Activated T-cell treated with anti-CD3 and anti-CD28 coated beads for 4 hours (primary cell): ENCODE measurements at places on chromosomes 6 and 20.

GRCh38 chr20:63179687-63180568, 36.0 kb downstream of the YTHDF1 start:
- DNase-seq: no peak

GRCh38 chr20:2596673-2597279, 55.7 kb upstream of the NOP56 start:
- no peak for DNase-seq

DNA sequence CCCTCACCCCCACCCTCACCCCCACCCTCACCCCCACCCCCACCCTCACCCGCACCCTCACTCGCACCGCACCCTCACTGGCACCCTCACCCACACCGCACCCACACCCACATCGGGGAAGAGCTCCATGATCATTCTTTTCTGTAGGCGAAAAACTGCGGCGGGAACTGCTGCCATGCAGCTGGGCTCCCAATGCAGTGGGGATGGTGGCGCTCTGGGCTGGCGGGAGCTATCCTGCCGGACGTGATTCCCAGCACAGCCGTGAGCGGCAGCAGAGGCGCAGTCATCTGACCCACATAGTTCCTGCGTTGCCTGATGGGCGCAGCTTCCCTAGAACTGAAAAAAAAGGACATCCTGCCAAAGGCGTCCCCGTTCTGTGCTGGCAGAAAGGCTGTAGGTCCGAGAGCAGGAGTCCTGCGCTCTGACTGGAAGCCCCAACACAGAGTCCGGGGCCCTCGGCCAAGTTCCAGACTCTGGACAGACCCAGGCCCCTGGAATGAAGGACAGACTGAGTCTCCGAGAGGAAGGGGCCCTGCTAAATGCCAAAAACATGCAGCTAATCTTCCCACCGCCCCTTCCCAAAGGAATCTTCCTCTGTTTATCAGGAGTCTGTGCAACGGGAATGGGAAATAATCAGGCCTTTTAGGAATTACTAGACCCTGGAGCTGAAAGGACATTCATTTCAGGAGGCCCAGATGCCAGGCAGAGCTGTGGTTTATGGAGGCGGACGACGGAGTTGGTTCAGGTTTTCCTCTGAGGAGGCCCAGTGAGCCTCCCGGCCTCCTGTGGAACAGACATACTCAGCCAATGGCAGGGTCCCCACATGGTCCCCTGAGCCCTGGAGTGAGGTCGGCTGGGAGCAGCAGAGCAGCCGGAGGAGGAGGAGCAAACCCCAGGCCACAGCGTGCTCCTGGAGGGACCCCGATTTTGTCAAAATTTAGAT, 14.1 kb upstream of the TCFL5 start:
- no peak for DNase-seq

DNA sequence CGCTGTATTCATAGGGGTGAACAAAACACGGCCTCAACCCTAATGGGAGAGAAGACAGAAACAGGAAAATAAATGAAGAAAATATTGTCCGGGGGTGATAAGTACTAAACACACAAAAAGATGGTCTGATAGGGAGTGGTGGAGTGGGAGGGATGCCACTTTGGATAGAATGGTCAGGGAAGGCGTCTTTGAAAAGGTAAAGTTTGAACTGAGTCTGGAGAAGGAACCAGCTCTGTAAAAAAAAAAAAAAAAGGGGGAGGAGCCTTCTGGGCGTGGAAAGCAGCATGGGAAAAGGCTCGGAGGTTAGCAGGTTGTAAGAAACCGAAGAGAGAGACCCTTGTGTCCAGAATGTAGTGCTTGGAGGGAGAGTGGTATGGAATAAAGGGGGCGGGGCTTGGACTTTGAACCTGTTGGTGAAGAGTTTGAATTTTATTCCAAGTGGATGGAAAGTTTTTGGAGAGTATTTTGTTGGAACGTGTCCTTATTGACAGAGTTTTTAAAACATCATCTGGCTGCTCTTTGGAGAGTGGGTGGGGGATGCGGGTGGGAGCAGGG, 1.8 kb downstream of the CHMP4B start:
- no peak for DNase-seq

DNA sequence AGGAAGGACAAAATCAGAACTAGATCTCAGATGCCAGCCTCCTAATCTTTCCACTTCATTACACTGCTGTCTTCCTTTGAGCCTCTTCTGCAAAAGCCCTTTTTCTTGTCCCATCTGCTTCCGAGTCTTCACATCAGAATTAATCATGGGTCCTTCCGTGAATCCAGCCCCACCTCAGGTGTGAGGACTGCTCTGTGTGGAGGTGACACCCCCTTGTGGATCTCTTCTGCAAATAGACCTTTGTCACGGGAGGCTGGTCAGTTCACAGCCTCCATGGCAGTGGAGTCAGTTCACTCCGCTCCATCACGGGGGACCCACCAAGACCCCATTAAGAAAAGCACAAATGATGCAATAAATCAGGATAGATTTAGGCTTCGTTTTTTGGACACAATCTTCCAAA, 171.1 kb downstream of the ADAT2 start:
- no peak for DNase-seq

DNA sequence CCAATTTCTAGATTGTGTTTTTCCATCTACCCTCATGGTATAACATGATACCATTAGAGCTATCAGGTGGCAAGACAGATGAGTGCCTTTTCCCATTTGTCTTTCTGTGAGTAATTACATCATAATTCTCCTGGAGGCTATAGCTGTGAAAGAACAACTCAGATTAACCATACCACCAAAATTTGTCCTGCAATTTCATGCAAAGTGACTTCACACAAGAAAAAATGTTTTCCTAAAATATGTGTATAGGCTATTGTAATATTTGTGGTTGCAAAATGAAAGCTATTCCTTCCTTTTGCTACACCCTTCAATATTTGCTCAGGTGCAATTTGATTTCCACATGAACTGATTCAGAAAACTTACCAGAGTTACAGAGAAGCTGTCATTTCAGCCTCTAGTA, 547.7 kb upstream of the ID4 start:
- DNase-seq: no peak

- no peak for DNase-seq
These were observed 15.6 kb downstream of the SNRPC start for GRCh38 chr6:34772940-34773339.

DNA sequence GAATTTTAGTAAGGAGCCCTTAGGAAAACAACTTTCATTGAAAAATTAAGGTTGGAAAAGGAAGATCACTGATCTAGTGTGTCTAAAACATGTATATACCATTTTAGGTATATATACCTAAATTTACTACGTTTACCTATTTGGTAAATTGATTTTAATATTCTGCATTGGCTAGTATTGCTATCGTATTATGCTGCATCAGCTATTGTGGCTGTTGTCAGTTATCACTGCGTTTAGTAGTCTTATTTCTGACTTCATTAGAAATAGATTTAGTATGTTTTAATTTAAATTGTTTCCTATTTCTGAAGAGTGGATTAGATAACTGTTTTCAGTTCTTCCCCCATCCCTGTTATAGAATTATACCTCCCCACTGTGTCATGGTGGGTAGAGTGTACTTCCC, 101.7 kb upstream of the ARG1 start:
- no peak for DNase-seq

DNA sequence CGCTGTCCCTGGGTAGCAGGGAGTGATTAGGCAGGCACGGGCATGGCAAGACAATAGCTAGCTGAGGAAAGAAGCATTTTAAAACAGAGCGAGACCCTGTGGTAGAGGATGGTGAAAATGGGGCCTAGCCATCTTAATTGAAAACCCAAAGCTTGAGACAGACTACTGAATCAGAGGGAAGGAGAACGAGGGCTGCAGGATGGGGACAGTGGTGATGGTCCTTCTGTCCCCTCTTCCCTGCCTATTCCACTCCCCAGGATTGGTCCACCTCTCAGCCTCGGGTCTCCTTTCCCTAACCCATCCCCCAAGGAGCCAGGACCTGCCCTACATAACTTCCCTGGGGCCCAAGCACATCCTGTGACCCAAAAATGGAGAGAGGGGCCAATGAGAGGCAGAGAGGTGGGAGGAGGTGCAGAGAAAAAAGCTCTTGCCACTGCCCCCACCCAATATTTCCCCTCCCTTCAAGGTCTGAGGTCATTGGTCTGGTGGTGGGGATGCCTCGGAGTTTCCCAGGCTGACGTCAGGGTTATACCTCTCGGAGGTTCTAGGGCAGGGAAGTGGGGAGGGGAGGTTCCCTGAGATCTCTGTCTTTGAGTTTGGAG, 884 bp upstream of the CUTA start:
- no peak for DNase-seq

DNA sequence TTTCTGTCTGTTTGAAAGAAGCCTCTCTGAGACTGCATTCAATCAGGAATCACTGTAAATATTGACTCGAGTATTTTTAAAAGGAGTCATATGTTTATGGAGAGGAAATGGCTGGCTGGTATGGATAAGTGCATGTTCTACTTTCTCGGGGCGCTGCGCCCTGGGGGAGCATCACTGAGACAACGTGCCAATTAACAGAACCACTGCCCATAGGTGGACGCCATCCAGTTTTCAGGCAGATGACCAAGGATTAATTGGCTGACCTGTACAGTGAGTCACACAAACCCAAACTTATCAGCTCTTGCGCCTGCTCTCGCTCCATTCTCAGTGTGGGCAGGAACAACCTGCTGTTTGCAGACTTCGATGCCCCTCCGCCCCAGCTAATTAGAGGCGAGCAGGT, 571.2 kb downstream of the QKI start:
- no peak for DNase-seq

DNA sequence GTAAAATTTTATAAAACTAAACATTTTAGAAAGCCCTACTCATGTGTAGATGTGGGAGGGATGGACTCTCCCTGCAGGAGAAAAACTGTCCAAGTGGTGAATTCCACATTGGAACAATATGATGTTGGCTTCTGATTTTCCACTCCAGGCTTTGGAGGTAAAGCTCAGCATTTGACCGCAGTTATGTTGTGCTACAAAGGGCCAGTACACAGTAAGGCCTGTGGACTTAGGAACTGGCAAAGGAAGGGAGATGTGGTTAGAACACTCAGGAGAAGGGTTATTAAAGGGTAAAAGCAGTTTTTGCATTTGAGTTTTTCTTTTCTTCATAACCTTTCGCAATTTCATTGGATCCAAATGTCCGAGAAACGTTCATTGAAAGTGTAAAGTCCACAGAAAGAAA, 150.3 kb upstream of the SASH1 start:
- no peak for DNase-seq

GRCh38 chr6:134308800-134309199, 9.1 kb downstream of the SGK1 start:
- DNase-seq: no peak

- DNase-seq: no peak
These were observed 30.3 kb downstream of the SCGN start for GRCh38 chr6:25682324-25682723.

DNA sequence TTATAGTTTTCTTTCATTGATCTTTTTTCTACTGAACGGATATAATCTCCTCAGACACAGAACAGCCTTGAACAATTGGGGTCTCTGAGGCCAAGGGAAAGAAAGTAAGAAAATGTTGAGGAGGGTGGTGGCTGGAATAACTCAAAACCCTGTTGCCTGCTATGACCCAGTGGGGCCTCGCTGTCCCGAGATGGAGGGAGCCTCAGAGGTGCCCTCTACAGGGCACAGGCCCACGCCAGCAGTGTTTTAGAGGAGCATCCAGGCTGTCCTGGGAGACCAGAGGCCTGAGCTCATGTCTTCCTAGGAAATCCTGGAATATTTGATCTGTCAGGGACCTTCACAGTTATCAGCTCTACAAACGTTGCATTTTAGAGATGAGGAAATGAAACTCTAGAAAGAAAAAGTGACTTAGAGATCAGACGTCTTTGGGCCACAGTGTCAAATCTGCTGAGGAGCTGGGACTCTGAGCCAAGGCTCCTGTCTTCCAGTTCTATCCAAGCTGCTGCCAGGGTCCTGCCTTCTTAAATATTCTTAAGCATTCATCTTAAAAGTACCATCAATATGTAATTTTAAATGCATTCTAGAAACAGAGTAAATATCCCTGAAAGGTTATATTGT, 26.3 kb downstream of the ALDH5A1 start:
- no peak for DNase-seq

- no peak for DNase-seq
These were observed 38.3 kb downstream of the NINL start for GRCh38 chr20:25547063-25547462.

DNA sequence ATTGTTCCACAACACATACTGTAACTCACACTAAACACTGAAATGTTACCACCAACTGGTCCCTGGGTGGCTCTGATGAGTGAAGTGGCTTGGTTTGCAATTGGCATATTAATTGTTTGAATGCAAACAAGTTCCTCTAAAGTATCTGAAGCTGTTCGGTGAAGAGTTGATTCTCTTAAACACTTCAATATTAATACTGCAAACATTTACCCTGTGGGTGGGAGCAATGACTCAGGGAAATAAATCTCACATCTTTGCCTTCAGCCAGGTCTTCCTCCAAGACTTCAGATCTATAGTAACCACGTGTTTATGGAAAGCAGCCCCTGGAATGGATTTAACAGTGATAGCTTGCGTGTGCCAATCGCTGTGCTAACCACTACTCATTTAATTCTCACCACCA, 176.0 kb downstream of the MAFB start:
- no peak for DNase-seq

DNA sequence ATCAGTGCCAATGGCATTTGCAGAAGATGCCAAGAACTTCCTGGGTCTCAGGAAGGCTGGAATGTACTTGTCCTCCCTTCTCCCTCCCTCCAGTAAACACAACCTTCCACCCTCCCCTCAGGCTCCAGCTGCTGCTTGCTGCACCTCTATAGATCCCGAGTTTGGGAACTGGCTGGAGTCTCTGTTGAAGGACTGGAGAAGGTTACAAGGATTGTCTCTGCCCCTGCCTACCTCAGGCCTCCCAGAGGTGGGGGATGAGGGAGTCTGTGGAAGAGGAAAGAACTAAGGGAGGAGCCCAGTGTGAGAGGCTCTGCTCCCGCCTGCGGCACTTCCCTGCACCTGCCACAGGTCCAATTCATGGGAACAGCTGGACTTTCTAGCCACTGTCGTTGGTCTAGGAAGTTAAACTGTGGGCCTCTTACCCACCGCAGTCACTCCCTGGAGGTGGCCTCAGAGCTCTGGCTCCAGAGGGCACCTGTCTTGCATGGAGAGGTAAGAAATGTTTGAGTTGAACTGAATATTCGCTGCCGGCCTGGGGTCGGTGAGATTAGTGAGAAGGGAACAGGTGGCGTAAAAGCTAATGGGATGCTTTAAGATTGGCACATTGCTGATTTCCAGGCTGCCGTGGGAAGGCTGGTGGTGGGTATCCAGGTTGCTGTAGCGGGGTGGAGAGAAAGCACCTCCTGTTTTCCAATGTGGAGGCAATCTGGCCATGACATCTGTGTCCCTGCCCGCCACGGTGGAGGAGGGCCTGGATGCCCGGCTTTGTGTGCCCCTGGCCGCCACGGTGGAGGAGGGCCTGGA, 54.3 kb downstream of the PPP1R14C start:
- DNase-seq: no peak

- no peak for DNase-seq
These were observed 542 bp downstream of the TUBE1 start for GRCh38 chr6:112086744-112087135.

- no peak for DNase-seq
These were observed 29.9 kb downstream of the COL20A1 start for GRCh38 chr20:63322933-63323273.

DNA sequence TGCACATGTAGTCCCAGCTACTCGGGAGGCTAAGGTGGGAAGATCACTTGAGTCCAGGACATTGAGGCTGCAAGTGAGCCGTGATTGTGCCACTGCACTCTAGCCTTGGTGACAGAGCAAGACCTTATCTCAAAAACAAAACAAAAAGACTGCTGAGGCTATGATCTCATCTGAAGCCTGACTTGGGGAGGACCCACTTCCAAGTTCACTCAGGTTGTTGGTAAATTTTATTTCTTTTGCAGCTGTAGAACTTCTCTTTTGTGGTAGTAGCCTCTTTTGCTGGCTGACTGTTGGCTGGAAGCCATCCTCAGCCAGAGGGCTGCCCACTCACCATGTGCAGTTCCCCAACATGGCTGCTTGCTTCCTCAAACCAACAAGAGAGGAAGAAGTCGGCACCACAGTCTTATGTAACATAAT, 36.8 kb upstream of the ME1 start:
- DNase-seq: no peak
